Adrenal gland (tissue), 19 donors: ENCODE measurements at places on chromosomes 13 and 19. TPM values are rescaled to one million over a fixed set of nuclear protein-coding genes. Genes with fewer than 3 reads are reported as not detected.

The CDKN2D gene
- 11.2 TPM for polyA plus RNA-seq

The KRTDAP gene
- not detected for polyA plus RNA-seq

The KLK2 gene
- not detected for polyA plus RNA-seq

GRCh38 chr13:49307365-49307764 lies 59.6 kb downstream of the CDADC1 start:
- H3K4me1 ChIP-seq, result peaks cover 8% of the 10 kb centered on the region
- no peak for DNase-seq
- H3K36me3 ChIP-seq, result no peaks in the 10 kb centered on the region

DNA sequence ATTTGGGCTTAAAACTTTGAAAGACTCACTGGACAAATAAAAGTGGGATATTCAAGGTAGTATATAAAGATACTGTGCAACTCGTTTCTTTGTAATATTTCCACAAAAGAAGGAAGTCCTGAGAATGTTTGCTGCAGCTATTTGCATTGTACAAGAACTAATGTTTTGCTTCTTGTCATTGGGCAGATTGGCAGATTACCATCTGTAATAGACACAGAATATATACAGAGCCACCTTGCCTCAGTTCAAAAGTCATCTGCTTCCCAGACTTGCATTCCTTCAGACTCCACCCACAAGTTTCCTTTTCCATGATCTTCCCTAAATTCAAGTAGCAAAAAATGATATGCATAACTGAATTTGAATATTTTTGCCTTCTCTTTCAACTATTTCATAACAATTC lies 145.1 kb downstream of the EFNB2 start:
- H3K27me3 ChIP-seq, result no peaks in the 10 kb centered on the region
- no peak overlapping the region for H3K4me3 ChIP-seq
- H3K4me1 ChIP-seq, result no peaks in the 10 kb centered on the region
- DNase-seq, result no peak
- no peak overlapping the region for H3K27ac ChIP-seq

The KBTBD6 gene
- polyA plus RNA-seq, result 13.1 TPM

The ZFP14 gene
- polyA plus RNA-seq, result 3.2 TPM

GRCh38 chr19:1070931-1071791 lies 4.2 kb downstream of the ARHGAP45 start:
- H3K27ac ChIP-seq, result no peak overlapping the region
- H3K27me3 ChIP-seq, result peaks cover 53% of the 10 kb centered on the region
- DNase-seq, result no peak
- no peak overlapping the region for H3K4me3 ChIP-seq
- no peaks in the 10 kb centered on the region for H3K36me3 ChIP-seq
- peaks cover 20% of the 10 kb centered on the region for H3K4me1 ChIP-seq

- no peaks in the 10 kb centered on the region for H3K36me3 ChIP-seq
- H3K4me1 ChIP-seq, result no peaks in the 10 kb centered on the region
- no peak overlapping the region for H3K4me3 ChIP-seq
- H3K27me3 ChIP-seq, result no peaks in the 10 kb centered on the region
Measured at GRCh38 chr19:44882063-44882462, 9.0 kb upstream of the TOMM40 start.

- H3K36me3 ChIP-seq, result no peaks in the 10 kb centered on the region
- no peaks in the 10 kb centered on the region for H3K27me3 ChIP-seq
- no peak overlapping the region for H3K27ac ChIP-seq
- no peaks in the 10 kb centered on the region for H3K4me1 ChIP-seq
- peak; percentile 56 for DNase-seq
Measured at GRCh38 chr13:98466634-98467236, 110.2 kb downstream of the STK24 start.

GRCh38 chr13:36345438-36346221 lies 564 bp downstream of the SPART start:
- peak; percentile 88 for DNase-seq
- H3K4me3 ChIP-seq, result peak overlapping the region; percentile 92
- peaks cover 10% of the 10 kb centered on the region for H3K4me1 ChIP-seq
- no peaks in the 10 kb centered on the region for H3K27me3 ChIP-seq
- H3K36me3 ChIP-seq, result no peaks in the 10 kb centered on the region

- peak overlapping the region; percentile 77 for H3K4me3 ChIP-seq
- no peaks in the 10 kb centered on the region for H3K27me3 ChIP-seq
- peaks cover 13% of the 10 kb centered on the region for H3K4me1 ChIP-seq
- no peak for DNase-seq
- no peaks in the 10 kb centered on the region for H3K36me3 ChIP-seq
- H3K27ac ChIP-seq, result peak overlapping the region; percentile 57
Measured at GRCh38 chr19:2014731-2015607, 545 bp downstream of the BTBD2 start.

- H3K4me3 ChIP-seq, result no peak overlapping the region
- no peaks in the 10 kb centered on the region for H3K27me3 ChIP-seq
- H3K4me1 ChIP-seq, result no peaks in the 10 kb centered on the region
- H3K36me3 ChIP-seq, result no peaks in the 10 kb centered on the region
Measured at GRCh38 chr13:36543671-36544070, 111.4 kb downstream of the CCNA1 start.

The KCNK6 gene
- polyA plus RNA-seq, result 6.0 TPM

DNA sequence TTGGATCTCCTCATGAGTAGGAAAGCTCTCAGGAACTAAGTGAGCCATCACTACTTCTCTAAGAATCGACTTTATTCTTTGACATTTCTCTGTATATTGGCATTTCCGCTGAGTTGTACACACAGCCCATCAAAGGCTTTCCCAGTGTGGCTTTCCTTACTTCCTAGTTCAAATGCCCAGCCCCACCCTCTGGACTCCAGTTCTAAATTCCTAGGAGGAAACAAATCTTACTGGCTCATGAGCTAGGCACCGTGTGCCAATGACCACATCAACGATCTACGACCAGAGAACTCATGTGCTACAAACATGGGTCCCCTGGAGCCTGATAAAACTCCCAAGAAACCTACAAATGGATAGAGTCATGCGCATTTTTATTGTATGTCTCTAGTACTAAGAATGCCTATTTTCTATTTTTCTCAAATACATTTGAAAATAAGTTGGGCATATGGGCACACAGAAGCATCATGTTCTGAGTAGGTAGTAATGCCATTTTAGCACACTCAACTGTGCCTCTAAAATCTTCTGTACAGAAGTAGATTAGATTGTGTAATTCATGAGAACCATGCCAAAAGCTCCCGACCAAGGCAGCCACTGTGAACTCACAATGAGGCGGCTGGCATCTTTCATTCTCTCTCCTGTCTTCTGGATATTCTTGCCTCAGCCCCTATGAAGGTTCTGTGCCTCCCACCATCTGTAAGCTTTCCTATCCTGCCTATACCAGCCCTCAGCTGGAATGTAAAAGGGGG lies 10.5 kb upstream of the RAP2A start:
- H3K4me3 ChIP-seq, result no peak overlapping the region
- no peaks in the 10 kb centered on the region for H3K27me3 ChIP-seq
- H3K4me1 ChIP-seq, result peaks cover 3% of the 10 kb centered on the region
- peak; percentile 63 for DNase-seq
- no peaks in the 10 kb centered on the region for H3K36me3 ChIP-seq
